ENCODE measurements at places on chromosomes 5 and 9.

GRCh38 chr5:19802686-19803085 is 185.3 kb downstream of the CDH18 start:
- H3K36me3 ChIP-seq: no peaks in the 10 kb centered on the region
- H3K27me3 ChIP-seq: no peaks in the 10 kb centered on the region

- H3K36me3 ChIP-seq: no peaks in the 10 kb centered on the region
- H3K4me1 ChIP-seq: no peaks in the 10 kb centered on the region
- H3K27ac ChIP-seq: no peak overlapping the region
- no peak overlapping the region for H3K4me3 ChIP-seq
- H3K27me3 ChIP-seq: no peaks in the 10 kb centered on the region
- DNase-seq: no peak
Measured at GRCh38 chr9:96719921-96720320, 58.0 kb downstream of the ZNF510 start.

DNA sequence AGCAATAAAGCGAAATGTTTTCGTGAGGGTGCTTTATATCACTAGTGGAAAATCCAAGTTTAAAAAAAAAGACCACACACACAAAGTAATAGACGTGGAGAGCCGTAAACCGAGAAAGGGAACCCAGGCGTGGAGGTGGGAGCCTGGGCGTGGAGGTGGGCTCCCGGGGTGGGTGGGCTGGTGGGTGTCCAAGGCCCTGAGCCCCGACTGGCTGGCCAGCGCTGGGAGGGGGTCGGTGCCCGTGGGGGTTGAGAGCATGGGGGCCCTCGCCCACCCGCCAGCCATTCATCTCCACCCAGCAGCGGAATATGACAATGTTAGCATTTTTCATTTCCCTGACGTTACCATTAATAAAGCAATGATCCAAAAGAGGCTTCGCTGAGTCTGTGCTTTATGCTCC is 135.0 kb downstream of the MVB12B start:
- no peak overlapping the region for H3K27ac ChIP-seq
- no peaks in the 10 kb centered on the region for H3K27me3 ChIP-seq
- no peak overlapping the region for H3K4me3 ChIP-seq
- no peaks in the 10 kb centered on the region for H3K36me3 ChIP-seq
- DNase-seq: no peak

DNA sequence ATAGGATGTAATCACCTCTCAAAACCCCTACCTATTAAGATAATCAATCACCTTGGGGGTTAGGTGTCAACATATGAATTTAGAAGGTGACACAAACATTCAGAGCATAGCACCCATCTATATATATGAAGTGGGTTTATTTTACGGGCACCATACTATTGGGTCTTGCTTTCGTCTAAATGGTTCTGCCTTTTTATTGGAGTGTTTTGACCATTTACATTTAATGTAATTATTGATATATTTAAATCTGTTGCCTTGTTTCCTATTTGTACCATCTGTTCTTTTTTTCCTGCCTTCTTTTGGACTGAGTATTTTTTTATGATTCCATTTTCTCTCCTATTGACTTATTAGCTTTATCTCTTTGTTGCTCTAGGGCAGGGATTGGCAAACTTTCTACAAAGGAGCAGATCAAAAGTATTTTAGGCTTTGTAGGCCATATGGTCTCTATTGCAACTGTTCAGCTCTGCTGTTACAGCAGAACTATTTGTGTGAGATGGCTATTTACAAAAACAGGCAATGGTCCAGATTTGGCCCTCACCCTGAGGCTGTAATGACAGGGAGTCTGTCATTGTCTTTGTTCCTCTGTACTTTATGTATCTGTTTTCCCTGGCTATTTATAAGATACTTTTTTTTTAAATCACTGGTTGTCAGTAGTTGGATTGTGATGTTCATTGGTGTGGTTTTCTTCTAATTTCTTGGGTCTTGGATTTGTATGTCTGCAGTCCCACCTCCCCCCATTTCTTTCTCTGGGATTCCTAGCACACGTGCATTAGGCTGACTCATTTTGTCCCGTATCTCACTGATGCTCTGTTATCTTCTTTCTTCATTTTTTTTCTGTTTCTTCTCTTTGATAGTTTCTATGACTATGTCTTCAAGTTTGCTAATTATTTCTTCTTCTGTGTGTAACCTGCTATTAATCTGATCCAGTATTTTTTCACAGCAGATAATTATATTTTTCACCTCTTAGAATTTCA is 127.1 kb downstream of the DAB2IP start:
- H3K27ac ChIP-seq: peak overlapping the region; percentile 41
- peaks cover 46% of the 10 kb centered on the region for H3K36me3 ChIP-seq
- H3K27me3 ChIP-seq: no peaks in the 10 kb centered on the region

- H3K36me3 ChIP-seq: peaks cover 95% of the 10 kb centered on the region
- H3K27me3 ChIP-seq: no peaks in the 10 kb centered on the region
- H3K4me1 ChIP-seq: no peaks in the 10 kb centered on the region
- no peak overlapping the region for H3K27ac ChIP-seq
Measured at GRCh38 chr9:13213337-13213736, 66.2 kb downstream of the MPDZ start.

DNA sequence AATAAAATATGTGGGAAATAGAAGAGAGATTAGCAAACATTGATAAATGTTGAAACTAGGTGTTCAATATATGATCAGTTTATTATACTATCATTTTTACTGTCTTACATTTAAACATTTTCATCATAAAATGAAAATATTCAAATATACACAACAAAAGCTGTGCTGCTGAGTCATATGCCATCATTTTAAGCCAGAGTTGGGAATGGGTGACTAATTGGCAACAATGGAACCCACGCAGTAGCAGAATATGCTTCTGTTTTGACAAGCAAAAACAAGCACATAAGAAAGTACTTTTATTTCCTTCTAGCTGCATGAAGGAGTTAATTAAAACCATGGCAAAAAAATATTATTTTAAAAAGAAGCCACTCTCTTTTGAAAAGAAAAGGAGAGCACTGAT is 340.0 kb upstream of the EDIL3 start:
- no peaks in the 10 kb centered on the region for H3K36me3 ChIP-seq
- H3K27ac ChIP-seq: no peak overlapping the region
- no peak for DNase-seq
- H3K27me3 ChIP-seq: no peaks in the 10 kb centered on the region
- no peak overlapping the region for H3K4me3 ChIP-seq

Measured in neuronal stem cell (in vitro differentiated cells).